ENCODE measurements at places on chromosomes 7 and 10.

GRCh38 chr7:1545417-1546246, 10.4 kb downstream of the TMEM184A start:
- DNase-seq: no peak

- no peak for DNase-seq
Measured at GRCh38 chr7:106639476-106640334, 21.3 kb downstream of the CCDC71L start.

- no peak for DNase-seq
Measured at GRCh38 chr7:136144182-136144581, 167.0 kb upstream of the MTPN start.

GRCh38 chr7:121954803-121955202, 81.8 kb downstream of the PTPRZ1 start:
- DNase-seq: no peak

- no peak for DNase-seq
Measured at GRCh38 chr7:5435291-5436002, 11.8 kb upstream of the TNRC18 start.

DNA sequence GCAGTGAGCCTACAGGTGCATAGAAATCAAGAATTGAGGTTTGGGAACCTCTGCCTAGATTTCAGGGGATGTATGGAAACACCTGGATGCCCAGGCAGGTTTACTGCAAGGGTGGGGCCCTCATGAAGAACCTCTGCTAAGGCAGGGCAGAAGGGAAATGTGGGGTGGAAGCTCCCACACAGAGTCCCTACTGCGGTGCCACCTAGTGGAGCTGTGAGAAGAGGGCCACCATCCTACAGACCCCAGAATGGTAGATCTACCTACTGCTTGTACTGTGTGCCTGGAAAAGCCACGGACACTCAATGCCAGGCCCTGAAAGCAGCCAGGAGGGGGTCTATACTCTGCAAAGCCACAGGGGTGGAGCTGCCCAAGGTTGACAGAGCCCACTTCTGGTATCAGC, 533.5 kb downstream of the GPAM start:
- no peak for DNase-seq

- DNase-seq: no peak
Measured at GRCh38 chr10:103480521-103480920, 1.5 kb upstream of the CALHM3 start.

DNA sequence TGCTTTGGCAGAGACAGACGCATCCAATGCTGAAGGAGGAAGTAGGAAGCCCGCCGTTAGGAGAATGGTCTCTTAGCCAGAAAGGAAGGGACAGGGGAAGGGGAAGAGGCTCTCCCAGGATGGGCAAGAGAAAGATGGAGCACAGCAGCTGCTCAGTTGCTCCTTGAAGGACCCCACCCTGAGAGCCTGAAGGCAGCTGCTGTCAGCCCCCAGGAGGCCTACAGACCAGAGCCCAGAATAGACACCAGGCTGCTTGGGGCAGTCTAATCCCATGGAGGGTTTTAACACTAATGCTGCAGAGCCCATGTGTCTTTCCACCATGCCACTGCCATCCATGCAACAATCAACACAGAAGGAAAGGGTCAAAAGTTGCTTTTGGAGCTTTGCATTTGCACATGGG, 3.5 kb upstream of the C7orf33 start:
- DNase-seq: no peak

- no peak for DNase-seq
Measured at GRCh38 chr7:134705716-134706115, 59.1 kb downstream of the BPGM start.

- DNase-seq: no peak
Measured at GRCh38 chr7:156096771-156097538, 284.7 kb upstream of the SHH start.

DNA sequence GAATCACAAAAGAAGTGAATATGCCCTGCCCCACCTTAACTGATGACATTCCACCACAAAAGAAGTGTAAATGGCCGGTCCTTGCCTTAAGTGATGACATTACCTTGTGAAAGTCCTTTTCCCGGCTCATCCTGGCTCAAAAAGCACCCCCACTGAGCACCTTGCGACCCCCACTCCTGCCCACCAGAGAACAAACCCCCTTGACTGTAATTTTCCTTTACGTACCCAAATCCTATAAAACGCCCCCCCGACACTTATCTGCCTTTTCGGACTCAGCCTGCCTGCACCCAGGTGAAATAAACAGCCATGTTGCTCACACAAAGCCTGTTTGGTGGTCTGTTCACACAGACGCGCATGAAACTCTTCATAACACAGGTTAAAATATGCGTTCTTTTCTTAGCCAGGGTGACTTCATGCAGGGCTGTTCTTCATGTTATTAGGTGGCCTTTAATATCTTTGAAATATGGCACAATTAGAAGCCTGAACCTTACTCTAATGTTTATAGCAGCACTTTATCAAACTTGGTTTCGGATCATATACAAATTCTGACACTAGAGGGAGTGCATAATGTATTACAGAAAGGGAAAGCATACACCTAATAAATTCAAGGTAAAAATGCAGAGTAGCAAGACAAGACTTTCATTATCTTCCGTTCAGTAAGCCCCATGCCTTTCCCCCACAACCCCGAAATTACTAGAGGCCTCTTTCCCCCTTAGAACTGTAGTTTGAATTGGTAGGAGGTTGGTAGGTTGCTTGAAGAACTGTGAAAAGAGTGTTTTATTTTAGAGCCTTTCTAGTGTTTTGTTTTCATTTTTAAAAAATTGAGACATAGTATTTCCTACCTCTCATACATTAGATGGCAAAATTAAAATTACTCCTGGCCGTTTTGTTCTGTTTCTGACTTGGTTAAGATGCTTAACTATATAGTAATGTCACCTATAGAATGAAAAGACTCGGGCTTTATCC, 117.9 kb downstream of the NPY start:
- DNase-seq: no peak

- DNase-seq: no peak
Measured at GRCh38 chr7:42981601-42982000, 49.4 kb downstream of the MRPL32 start.

GRCh38 chr10:59018977-59019376, 157.5 kb upstream of the PHYHIPL start:
- DNase-seq: no peak

- DNase-seq: no peak
Measured at GRCh38 chr7:33888166-33888565, 17.2 kb upstream of the BMPER start.

GRCh38 chr10:122510736-122511135, 49.4 kb downstream of the HTRA1 start:
- no peak for DNase-seq

DNA sequence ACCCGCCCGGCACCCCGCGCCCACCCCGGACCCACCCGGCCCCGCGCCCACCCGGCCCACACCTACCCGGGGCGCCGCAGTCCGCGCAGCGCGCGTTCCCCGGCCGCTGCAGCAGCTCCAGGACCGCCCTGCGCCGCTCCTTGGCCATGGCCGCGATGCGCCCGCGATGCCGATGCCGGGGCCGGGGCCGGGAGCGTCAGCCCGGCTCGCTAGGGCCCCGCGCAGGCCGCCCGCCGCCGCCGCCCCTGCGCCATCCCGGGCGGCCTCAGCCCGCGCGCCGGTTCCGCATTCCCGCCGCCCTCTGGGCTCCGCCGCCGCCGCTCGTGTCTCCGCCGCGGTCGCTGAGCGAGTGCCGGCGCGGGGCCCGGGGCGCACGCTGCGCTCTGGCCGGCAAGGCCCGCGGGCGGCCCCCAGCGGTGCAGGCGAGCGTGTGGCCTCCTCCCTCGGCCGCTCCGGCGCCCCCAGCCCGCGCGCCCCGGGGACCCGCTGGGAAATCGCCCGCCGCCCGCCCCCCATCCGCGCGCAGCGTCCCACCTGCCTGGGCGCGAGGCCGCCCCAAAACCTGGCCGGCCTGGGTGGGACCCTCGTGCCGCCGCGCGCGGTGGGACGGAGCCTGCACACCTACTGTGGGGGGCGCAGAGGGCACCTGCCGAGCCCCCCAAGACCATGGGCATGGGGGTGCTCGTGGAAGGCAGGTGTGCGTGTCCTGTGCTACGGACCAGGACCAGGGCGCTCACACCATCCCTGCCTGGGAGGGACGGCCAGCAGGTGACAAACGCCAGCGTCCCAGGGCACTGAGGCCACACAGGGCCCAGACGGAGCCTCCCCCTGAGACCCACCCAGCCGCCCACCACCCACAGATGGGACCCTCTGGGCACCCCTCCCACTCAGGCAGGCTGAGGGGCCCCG, at the start of gene ADAP1:
Gene ADAP1 (minus strand): TSS at position 351 of the 909 bp plus-strand sequence. CDS start 203 bp downstream, at position 148.
- peak; percentile 56 for DNase-seq

Data from suprapubic skin (tissue), 4 donors.